ENCODE measurements at places on chromosomes 5 and 9. TPM values are rescaled to one million over a fixed set of nuclear protein-coding genes. Genes with fewer than 3 reads are reported as not detected.

Gene GPR151
- total RNA-seq = not detected

DNA sequence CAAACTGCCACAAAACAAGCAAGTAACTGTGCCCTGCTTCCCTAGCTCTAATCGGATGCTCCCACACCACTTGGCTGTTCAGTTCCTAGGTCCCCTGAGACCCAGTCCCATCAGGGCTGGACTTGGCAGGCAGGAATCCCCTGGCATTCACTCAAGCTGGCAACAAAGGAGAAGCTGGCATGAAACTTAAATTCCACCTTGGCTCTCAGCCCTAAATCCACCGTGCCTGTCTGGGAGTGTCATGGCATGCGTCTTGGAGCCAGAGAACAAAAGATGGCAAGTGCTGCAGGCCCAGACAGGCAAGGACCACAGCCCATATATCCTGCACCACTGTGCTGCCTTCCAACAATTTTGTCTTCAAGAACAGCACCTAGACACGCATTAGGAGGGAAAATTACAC is 38.2 kb downstream of the ETF1 start:
- DNase-seq = no peak

Gene APC
- total RNA-seq = 36.8 TPM

- peak; percentile 78 for DNase-seq
Observed at GRCh38 chr5:177309351-177310191, 2.1 kb downstream of the MXD3 start.

Gene PPP2R2B
- 0.93 TPM for total RNA-seq

- no peak for DNase-seq
Observed at GRCh38 chr9:113454914-113455761, 8.4 kb upstream of the RGS3 start.

DNA sequence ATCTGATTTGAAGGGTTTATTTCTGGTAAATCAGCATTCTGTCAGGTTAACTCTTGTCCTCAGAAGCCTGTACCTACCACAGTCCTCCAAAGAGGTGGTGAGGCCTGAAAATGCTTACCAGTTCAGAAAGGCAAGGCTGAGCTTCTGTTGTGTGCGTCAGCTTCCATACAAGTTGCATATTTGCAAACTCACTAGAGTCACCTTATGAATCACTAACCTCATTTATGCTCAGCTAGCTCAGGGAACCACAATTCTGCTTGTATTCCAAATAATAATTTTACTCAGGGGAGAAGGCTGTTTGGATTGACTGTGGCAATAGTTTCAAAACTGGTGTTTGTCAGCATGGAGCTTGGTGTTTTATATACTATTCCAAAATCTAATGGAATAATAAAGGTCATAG is 355.1 kb upstream of the RFX3 start:
- DNase-seq = no peak

DNA sequence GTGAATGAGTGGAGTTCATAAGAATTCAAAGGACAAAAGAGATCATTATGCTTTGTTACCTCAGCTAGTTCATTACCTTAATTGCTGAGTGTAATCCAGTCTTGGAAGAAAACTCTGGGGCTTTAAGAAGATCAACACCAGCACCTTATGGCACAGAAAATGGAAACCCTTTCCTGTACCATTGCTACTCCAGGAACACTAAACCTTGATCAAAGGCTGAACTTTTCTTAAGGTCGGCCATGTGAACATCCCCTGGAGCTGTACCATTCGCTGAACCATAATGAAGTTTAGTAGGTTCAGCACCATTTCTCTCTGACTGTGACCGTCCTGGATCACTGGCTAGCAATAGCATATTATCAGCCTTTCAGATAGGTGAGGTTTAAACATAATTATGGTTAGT is 97.4 kb downstream of the PBX3 start:
- DNase-seq = no peak

DNA sequence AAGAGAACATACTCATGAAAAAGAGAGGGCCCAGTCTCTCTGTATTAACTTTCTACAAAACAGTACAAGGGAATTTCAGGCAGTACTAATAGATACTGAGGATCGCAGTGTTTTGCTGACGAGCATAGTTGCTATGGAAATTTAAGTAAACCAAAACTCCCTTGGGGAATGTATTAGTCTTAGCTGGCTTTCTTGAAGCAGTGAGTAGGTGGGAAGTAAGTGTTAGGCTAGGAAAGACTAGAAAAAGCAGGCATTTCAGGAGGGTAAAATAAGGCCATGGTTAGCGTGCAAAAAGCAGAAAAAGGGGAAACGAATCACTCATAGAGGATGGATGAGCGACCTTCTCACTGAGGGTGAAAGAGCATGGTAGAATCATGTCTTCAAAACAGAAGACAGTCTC is 84.3 kb upstream of the ACTBL2 start:
- DNase-seq = no peak

- DNase-seq = no peak
Observed at GRCh38 chr9:38424918-38425317, 664 bp upstream of the IGFBPL1 start.

DNA sequence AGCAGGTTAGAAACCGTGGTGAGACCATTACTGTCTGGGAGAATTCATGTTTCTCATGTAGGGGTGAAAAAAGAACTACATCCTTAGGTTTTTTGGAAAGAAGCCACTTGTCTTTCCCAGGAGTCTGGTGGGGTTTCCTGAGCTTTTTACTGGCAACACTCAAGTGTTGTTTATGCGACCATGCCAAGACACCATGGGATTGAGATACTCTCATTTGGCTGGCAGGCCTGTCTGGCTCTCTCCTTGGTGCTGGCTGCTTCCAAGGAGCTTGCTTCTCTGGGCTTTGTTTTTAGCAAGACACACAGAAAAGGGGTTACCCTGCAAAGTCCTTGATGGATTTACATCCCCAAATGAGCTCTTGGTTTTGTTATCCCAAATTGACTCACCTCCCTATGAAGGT is 80.9 kb upstream of the ISL1 start:
- DNase-seq = no peak

Gene NUTM2G
- not detected for total RNA-seq

Gene FLT4
- 3.3 TPM for total RNA-seq

Gene KCNT1
- total RNA-seq = 0.08 TPM

Gene SOHLH1
- not detected for total RNA-seq

Gene CCNJL
- total RNA-seq = 14.6 TPM

- DNase-seq = no peak
Observed at GRCh38 chr5:9115093-9115492, 430.8 kb downstream of the SEMA5A start.

GRCh38 chr5:146699664-146700418 is 178.7 kb downstream of the PPP2R2B start:
- no peak for DNase-seq

DNA sequence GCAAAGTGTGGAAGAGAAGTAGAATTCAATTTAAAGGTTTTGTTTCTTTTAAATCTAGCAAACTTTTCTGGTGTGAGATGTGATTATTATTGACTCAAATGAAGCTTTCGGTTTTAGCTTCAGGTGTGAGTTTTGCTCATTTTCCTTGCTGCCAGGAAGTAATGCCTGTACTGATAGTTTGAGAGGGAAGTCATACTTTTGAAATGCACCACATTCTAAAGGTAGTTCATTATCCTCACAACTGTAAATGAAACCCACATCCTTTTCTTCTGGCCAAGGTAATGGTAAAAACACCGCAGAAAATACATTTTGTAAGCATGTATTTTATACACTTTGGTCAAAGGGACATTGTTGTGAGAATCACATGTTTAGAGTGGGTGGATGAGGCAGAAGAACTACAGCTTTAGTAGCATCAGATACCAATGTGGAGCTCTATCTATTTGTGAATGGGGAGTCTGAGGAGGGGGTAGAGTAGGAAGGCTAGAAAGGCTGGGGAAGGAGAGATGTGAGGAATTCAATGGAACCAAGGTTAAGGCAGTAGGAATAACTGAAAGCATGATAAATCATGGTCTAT is 167.0 kb upstream of the CDKN2B start:
- no peak for DNase-seq

DNA sequence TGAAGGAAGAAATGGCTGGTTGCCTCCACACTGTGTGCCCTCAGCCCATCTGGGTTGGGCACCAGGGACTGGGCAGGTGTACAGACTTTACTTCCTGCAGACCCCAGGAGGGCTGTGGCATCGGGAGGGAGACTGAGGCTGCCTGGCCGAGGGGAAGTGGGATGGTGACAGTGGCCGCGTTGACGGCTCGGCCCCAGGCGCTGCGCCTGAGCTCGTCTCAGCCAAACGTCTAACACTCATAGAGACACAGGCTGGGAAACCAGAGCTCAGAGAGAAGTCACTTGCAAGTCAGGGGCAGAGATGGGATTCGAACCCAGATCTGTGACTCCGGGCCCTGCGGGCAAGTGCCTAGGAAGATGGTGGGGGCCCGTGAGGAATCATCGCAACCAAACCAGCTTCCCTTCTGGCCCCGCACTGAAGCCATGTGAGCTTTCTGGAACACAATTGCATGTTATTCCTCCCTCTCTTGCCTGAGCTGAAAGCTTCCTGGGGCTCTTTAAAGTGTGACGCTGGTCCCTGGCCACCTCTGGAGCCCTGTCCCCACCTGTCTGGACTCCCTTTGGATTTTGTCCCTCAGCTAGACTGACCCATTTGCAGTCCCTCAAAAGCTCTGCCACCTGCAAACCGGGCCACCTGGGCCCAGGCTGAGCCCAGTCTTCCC is 53.1 kb upstream of the FUBP3 start:
- DNase-seq = no peak

GRCh38 chr9:123996731-123997421 is 14.7 kb upstream of the LHX2 start:
- no peak for DNase-seq

DNA sequence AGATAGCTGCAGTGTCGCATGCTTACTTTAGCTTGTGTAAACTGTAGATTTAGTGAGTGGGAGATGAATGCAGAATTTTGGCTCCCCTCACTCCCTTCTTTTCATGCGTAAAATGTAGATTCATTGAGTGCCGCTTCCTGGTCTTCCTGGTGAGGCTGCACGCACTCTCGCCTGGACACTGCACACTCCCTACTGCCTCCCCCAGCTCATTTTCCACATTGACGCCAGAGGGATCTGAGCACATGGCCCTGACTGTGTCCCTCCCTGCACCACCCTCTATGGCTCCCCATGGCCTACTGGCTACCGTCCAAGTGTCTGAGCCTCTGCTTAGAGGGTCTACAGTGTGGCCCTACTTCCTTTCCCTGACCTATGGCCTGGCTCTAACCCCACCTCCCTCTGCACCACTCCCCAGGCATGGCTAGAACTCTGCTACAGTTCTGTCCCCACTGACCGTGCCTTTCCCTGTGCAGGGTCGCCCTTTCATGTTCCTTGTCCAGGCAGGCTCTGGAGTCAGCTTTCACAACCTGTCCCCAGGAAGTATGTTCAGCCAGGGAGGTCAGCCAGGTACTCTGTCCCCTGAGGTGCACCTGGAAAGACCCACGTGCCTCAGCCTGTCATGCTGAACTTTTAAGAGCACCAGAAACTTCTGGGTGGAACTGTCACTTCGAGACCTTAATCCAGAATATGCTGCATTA is 160.6 kb downstream of the COL23A1 start:
- DNase-seq = no peak

GRCh38 chr9:4833781-4834560 is 41.2 kb downstream of the RCL1 start:
- DNase-seq = no peak

Gene CNTNAP3
- total RNA-seq = 1.6 TPM

- no peak for DNase-seq
Observed at GRCh38 chr9:124505006-124505900, 1.9 kb downstream of the NR5A1 start.

DNA sequence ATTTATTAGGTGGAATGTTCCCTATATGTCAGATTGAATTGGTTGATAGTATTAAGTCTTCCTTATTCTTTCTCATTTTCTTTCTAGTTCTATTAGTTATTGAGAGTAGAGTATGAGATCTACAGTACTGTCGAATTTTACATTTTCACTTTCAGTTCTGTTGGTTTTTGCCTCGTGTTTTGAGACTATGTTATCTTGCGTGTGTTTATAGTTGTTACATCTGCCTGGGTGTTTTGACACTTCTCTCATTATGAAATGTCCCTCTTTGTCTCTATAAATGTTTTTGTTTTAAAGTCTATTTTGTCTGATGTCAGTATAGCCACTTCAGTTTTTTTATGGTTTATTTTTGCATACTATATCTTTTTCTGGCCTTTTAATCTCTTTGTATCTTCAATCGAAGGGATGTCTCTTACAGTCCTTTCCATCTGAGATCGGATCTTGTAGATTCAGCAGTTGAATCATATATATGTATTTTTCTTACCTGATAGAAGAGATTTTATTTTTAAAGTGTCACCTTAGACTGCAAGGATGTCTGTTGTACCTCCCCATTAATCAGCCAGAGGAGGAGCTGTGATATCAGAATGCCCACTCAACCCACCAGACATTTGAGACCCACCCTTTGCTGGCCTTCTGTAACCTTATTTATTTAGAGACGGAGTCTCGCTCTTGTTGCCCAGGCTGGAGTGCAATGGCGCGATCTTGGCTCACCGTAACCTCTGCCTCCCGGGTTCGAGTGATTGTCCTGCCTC is 20.7 kb downstream of the EHMT1 start:
- DNase-seq = no peak

GRCh38 chr9:88738709-88739108 is 203.7 kb downstream of the NXNL2 start:
- no peak for DNase-seq

Gene PURA
- 21.6 TPM for total RNA-seq

GRCh38 chr5:9670371-9670770 is 40.2 kb upstream of the TAS2R1 start:
- no peak for DNase-seq

Gene LHX6
- 1.2 TPM for total RNA-seq

Gene ABLIM3
- total RNA-seq = 2.3 TPM

Measured in colonic mucosa (tissue), 4 donors.